ENCODE measurements at places on chromosomes 6 and 20. TPM values are rescaled to one million over a fixed set of nuclear protein-coding genes. Genes with fewer than 3 reads are reported as not detected.

GRCh38 chr6:132053511-132053910, 102.3 kb upstream of the CCN2 start:
- DNase-seq, result no peak

- no peak for DNase-seq
These were observed 469.1 kb downstream of the GJA1 start for GRCh38 chr6:121904559-121904958.

DNA sequence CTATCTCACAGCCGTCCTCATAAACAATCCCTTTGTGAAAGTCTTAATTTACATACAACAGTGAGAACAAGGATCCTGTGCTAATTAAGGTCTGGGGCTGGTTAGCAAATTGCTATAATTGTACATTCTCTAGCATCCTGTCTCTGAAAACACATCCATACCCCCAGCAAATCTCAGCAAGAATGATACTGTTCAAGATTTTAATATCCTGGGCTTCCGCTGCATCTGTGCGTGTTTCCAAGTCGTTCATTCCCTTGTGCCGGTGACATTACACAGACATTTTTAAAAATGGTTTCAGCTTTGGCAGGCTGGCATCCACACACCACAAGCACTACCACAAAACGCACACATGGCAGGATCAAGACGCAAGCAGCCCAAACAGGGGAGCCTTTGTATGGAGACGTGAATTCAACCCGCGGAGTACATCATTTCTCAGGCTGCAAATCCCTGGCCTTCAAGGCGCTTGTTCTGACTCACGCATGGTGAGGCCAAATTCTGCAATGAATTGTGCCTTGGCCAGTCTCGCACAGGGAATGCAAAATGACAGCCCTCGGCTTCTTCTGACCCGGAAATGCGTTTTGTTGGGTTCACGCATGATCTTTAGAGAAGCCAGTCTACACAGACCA, 20.3 kb downstream of the ZMYND8 start:
- DNase-seq, result no peak

DNA sequence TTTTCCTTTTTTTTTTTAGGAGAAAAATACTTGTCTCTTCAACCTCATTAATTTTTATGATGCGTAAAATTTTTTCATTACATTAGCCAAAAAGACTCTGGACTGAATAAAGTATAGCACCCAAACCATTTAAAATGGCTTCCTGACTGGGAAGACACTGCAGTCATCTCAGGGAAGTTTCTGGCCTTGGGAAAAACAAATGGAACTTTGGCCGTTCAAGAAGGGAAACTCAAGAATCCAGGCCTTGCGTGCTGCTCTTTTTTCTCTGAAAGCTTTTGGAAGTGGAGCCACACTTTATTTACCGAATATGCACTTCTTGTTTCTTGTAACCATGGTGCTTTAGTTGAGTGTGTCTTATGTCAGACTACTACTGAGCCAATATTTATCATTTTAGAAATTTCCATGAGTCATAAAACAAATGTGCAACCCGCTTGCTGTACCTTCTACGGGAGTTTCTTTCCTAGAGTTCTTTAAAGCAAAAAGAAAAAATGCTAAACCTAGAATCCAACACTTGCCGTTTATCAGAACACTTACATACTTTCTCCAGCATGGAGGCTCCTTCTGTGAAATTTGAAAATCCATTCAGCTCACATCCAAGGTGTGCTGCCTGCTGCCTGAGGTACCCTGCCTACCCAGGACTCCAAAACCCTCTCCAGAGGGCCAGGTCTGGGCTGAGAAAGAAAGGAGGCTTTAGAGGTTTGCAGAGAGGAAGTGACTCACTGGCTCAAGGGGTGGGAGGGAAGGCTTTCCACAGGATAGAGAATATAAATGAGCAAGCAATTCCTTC, 11.5 kb upstream of the DSTN start:
- DNase-seq, result no peak

Gene TRAPPC3L
- total RNA-seq, result 0.22 TPM

Gene DSP
- total RNA-seq, result 7.2 TPM

Gene PPP1R14C
- 0.27 TPM for total RNA-seq

Gene EFCAB8
- total RNA-seq, result 1.1 TPM
